ENCODE measurements at places on chromosomes 12 and 14. TPM values are rescaled to one million over a fixed set of nuclear protein-coding genes. Genes with fewer than 3 reads are reported as not detected.

DNA sequence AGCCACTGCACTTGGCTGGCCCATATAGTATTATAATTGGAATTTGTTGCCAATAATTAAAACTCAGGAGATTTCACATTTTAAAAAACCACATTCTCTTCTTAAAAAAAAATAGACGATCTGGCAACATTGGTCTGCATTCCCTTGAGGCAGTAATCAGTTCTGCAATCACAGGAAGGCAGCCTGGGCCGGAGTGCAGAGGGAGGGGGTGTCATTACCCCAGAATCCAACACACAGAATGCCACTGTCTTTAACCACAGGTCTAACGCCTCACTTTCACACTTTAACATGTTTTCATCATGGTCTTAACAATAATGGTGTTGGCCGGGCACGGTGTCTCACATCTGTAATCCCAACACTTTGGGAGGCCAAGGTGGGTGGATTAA is 100.1 kb downstream of the SCARB1 start:
- no peak overlapping the region for H3K4me3 ChIP-seq
- peaks cover 11% of the 10 kb centered on the region for H3K36me3 ChIP-seq
- peaks cover 2% of the 10 kb centered on the region for H3K27me3 ChIP-seq
- H3K27ac ChIP-seq: no peak overlapping the region

The FAM161B gene
- 1.0 TPM for total RNA-seq

The CACNA1C gene
- 0.05 TPM for total RNA-seq

The TAS2R42 gene
- total RNA-seq: not detected

The GLTP gene
- total RNA-seq: 21.2 TPM

DNA sequence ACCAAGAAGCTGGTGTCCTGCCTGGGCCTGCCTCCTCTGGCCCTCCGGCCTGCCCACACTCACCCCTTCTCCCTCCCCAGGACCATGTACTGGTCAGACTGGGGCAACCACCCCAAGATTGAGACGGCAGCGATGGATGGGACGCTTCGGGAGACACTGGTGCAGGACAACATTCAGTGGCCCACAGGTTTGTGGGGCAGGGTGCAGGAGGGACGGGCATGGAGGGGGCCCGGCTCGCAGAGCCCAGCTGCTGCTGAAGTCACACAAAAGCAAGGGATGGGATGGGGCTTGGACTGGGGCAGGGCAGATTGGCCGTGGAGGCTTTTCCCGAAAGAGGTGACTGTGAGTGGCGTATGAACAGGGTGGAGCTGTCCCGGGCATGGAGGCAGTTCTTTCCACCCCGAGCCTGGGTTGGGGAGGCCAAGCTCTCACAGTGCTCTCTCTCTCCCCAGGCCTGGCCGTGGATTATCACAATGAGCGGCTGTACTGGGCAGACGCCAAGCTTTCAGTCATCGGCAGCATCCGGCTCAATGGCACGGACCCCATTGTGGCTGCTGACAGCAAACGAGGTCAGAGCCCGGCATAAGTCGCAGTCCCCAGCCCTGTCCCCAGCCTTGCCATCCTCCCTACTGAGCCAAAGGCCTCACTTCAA is 7.8 kb upstream of the NXPH4 start:
- H3K4me3 ChIP-seq: no peak overlapping the region
- no peak overlapping the region for H3K27ac ChIP-seq
- no peak for DNase-seq

- H3K4me1 ChIP-seq: no peaks in the 10 kb centered on the region
- H3K4me3 ChIP-seq: no peak overlapping the region
- no peak overlapping the region for H3K27ac ChIP-seq
- no peaks in the 10 kb centered on the region for H3K36me3 ChIP-seq
- peaks cover 3% of the 10 kb centered on the region for H3K27me3 ChIP-seq
Observed at GRCh38 chr12:29634057-29634456, 136.6 kb upstream of the OVCH1 start.

GRCh38 chr12:48105321-48105866 is 485 bp downstream of the SENP1 start:
- peak overlapping the region; percentile 96 for H3K4me3 ChIP-seq
- DNase-seq: peak; percentile 53
- H3K36me3 ChIP-seq: peaks cover 6% of the 10 kb centered on the region
- H3K4me1 ChIP-seq: peaks cover 53% of the 10 kb centered on the region
- H3K27ac ChIP-seq: peak overlapping the region; percentile 93

DNA sequence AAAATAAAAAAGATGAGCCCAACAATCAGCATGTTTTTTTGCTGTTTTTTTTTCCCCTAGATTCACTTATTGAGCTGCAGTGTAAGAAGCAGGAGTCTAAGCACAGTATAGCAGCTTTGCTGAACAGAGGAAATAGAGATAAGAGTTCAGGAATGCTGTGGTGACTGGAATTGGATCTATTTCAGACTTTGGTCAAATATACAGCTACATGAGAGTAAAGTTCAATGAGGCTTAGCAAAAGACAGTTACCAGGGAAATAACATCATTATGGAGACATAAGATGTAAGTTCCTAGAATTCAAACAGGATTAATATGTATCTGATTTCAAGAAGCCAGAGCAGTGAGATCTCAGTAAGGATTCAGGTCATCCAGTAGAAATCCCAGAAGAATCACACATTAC is 613.0 kb downstream of the RPS29 start:
- no peak for DNase-seq
- H3K4me1 ChIP-seq: no peaks in the 10 kb centered on the region
- H3K27ac ChIP-seq: no peak overlapping the region
- H3K36me3 ChIP-seq: no peaks in the 10 kb centered on the region
- H3K27me3 ChIP-seq: peaks cover 2% of the 10 kb centered on the region

DNA sequence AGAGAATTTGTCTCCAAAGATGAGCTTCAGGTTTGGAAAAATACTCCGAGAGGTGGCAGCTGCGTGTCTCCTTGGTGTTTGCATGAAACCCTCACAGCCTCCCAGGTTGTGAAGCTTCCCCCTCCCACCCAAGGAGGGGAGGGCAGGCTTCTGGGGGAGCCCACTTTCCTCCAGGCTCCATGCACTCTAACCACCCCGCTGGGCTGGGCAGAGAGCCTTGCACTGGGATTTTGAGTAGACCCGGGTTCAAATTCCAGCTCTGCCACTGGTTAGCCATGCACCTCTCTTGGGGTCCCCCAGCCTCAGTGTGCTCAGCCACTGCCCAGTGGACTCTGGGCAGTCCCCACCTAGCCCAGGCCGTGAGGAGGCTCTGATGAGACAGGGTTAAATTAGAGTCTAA is 4.3 kb upstream of the DLK1 start:
- H3K4me1 ChIP-seq: no peaks in the 10 kb centered on the region
- H3K27me3 ChIP-seq: peaks cover 19% of the 10 kb centered on the region
- no peak overlapping the region for H3K4me3 ChIP-seq
- no peak for DNase-seq
- no peak overlapping the region for H3K27ac ChIP-seq
- H3K36me3 ChIP-seq: no peaks in the 10 kb centered on the region

GRCh38 chr12:110776410-110776809 is 33.7 kb upstream of the PPP1CC start:
- no peaks in the 10 kb centered on the region for H3K27me3 ChIP-seq
- no peaks in the 10 kb centered on the region for H3K36me3 ChIP-seq
- peak overlapping the region; percentile 35 for H3K4me3 ChIP-seq
- H3K4me1 ChIP-seq: peaks cover 61% of the 10 kb centered on the region
- H3K27ac ChIP-seq: peak overlapping the region; percentile 96

The ASB2 gene
- 11.7 TPM for total RNA-seq
